Activated T-helper 2 cell treated with anti-CD3 and anti-CD28 coated beads, Interferon-gamma antibody, Interleukin-2, Interleukin-4, amounts not matched to agents 10 μg/mL and 5 μg/mL and 100 μg/mL, durations not matched to agents 14 hours and 24 hours and 36 hours (primary cell): ENCODE measurements at places on chromosomes 12 and 14. TPM values are rescaled to one million over a fixed set of nuclear protein-coding genes. Genes with fewer than 3 reads are reported as not detected.

PAH gene
- total RNA-seq, result not detected in 2 replicates

PLEKHD1 gene
- total RNA-seq, result 0.09 TPM in 1 of 2 replicates, not detected in the other

KRT83 gene
- total RNA-seq, result not detected in 2 replicates

TDRD9 gene
- total RNA-seq, result 0.23 TPM in 1 of 2 replicates, not detected in the other

FOXA1 gene
- 0.11 TPM in 1 of 2 replicates, not detected in the other for total RNA-seq

SERPINA6 gene
- total RNA-seq, result not detected in 2 replicates

NEUROD4 gene
- not detected in 2 replicates for total RNA-seq

TEX52 gene
- not detected in 2 replicates for total RNA-seq

GRCh38 chr14:89640141-89640540 is 223.1 kb upstream of the FOXN3 start:
- DNase-seq, result no peak

DNA sequence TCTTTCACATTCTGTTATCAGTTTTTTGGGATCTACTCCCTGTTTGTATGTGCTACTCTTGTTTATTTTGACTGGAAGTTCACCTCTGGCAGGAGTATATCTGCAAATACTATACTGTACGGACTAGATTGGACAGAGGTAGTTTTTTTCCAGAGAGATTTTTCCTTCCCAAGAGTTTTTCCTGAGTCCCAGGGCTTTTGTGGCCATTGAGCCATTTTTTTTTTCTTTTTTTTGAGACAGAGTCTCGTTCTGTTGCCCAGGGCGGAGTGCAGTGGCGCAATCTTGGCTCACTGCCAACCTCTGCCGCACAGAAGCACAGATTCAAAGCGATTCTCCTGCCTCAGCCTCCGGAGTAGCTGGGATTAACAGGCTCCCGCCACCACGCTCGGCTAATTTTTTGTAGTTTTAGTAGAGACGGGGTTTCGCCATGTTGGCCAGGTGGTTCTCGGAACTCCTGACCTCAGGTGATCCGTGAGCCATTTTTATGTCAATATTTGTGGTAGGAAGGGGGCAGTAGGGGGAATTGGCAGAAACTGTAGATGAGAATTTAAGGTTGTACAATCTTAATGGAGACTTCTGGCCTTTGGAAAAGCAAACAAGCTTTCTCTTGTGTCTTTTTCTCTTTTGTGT is 19.4 kb downstream of the KTN1 start:
- DNase-seq, result no peak

DNA sequence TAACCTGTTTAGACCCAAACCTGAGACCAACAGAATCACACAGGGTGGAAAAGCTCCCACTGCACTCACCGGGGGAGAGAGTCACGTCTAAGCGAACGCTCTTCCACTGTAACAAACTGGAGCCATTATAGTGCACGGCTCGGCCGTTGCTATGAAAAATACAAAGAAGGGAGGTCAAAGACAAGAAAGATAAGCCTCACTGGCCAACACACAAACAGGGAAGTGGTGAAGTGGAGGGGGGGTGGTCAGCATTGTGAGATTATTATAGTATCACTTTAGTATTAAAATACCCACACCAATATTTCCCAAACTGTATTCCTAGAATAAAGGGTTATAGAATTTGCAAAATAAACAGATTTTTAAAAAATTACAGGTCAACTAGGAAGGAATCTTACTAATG is 90.9 kb downstream of the TRAFD1 start:
- no peak for DNase-seq

DNA sequence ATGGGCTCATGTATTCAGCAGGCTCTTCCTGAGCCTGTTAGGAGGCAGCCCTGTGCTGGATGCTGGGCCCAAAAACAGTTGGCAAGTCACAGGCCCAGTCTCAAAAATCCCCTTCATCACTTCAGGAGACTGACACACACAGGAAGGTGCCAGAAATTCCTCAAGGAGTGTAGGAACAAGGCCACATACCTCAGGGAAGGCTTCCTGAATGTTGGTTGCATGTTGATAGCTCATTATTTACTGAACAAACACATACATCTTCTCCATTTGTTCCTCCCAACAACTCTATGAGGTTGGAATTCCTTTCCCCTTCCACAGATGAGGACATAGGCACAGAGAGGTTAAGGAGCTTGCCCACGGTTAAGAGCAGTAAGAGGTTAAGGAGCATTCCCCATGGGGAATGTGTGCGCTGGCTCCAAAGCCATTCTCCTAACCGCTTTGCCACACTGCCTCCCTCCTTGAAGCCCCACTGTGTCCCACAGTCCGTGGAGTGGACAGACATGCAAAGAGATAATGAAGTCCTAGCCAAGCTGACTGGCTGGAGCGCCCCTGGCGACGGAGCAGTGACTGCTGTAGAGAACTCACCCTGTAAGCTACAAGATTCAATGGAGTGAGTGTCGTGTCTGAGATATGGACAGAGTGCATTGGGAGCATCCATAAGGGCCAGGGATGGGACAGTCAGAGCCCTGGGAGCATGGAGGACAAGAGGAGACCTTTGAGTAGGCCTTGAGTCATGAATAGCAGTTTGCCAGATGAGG is 3.3 kb downstream of the HHIPL1 start:
- no peak for DNase-seq

DNA sequence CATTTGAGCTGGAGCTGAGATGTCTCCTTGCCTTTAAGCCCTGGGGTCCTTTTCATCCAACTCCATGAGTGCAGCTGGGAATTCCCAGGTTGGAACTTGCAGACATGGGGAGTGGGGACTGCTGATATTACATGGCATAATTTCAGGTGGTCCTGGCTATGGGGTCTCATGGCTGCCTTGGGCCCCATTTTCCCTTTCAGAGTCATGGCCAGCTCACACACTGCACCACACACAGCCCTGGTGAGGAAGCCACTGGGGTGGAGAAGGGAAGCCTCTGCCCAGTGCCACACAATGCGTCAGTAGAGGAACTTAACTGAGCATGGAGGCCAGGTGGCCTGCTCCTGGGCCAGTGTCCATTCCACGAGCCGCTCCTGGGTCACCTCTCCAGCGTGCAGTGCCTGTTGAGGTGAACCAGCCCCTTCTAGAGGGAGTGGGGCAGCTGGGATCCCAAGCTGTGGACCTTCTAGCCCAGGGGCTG is 17.3 kb upstream of the KRT86 start:
- no peak for DNase-seq

GRCh38 chr12:109677279-109677691 is 36.3 kb upstream of the FAM222A start:
- DNase-seq, result no peak

GRCh38 chr12:93146970-93147369 is 217.9 kb upstream of the EEA1 start:
- DNase-seq, result no peak

- DNase-seq, result no peak
Measured at GRCh38 chr14:102086709-102086971, 204 bp downstream of the HSP90AA1 start.

- no peak for DNase-seq
Measured at GRCh38 chr14:23572836-23573235, 5.2 kb upstream of the AP1G2 start.

GRCh38 chr12:42238240-42239140 is at the start of gene YAF2:
Gene YAF2, minus strand, starts transcription at chr12:42238248. Its CDS starts 68 bp downstream, at chr12:42238180.
- peak; percentile 85 for DNase-seq

- DNase-seq, result no peak
Measured at GRCh38 chr12:75834591-75834990, 197.0 kb downstream of the PHLDA1 start.

DNA sequence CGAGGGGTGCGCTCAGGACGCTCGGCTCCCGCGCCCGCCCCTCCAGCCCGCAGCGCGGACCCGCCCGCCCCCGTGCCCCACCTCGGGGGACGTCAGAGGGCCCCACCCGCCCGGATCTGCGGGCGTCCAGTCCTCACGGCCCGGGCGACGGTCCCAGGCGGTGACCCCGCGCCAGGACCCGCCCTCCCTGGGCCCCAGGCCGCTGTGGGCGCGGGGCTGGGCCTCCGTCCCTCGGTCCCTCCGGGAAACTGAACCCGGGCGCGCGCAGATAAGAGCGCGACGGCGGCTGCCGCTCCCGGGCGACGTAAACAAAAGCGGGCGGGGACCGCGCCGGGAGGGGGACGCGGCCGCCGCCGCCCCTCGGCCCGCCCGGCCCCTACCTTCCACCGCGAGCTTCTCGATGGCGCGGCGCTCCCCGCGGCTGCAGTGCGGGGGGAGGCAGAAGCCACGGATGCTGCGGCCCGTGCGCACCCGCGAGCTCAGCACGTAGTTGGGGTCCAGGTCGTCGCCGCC is 1.1 kb downstream of the CKB start:
- DNase-seq, result no peak

DNA sequence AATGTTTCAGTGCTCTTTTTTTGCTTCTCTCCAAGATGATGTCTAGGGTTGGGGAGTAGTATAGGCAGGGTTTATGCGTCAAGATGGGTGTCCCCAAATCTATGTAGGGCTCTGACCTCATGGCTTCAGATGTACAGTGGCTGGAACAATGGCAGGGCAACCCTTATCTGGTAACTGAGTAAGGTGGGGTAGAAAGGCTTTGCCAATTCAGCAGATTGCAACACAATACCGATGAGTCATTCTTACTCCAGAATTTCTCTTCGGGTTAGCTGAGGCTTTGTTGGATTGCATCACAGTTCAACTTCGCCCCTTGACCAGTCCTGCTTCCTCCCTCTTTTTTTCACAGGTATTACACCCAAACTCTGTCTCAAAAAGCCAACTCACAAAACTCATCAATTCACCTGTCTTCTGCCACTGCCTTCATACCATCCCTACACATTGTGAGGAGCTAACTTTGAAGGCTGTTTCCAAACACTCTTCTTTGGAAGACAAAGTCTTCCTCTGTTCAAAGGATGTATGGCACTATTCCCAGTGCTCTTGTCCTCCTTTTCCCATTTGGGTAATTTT is 190.2 kb upstream of the CNOT2 start:
- DNase-seq, result no peak

DNA sequence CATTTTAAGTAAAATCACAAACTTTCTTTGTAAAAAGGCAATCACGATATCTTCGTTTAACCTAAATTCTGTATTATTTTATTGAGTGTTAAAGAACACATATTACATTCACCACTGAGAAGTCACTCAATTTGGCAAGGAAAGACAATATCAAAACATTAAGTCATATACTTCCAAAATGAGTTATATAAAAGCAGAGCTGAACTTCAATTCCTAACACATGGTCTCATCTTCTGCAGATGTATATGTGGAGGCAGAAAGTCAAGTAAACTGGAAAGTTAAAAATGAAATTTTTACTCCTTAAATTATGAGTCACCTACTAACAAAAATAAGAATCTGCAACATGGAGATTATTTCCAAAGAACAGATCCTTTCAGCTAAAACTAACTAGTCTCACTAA is 28.7 kb downstream of the BMAL2 start:
- no peak for DNase-seq

- DNase-seq, result no peak
Measured at GRCh38 chr12:65836419-65837197, 12.3 kb downstream of the HMGA2 start.

DNA sequence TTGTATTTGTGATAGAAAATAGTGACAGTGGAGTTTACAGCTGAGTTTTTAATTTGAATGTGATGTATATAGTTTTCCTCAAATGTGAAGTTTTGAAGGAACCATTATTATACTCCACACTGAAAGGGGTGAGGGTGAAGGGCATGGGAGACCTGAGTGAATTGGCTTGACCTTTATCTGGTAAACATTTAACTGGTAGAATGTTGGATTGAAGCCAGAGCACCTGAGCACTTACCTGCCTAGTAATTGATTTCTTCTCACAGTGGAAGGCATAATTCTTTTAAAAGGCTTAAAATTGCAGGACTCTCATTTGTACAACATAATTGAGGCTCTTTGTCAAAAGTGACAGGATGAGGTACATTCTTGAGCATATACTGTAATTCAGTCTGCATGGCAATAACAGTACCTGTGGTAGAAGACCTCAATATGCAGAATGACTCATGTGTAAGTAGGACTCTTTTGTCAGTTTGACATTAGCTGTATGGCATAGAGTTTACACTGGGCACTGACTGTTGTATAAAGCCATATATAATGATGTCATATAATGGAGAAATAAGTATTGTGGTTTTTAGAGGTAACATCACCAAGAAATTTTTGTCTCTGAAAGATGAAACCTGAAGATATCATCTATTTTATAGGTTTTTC is 309.6 kb downstream of the TMTC2 start:
- no peak for DNase-seq
